ENCODE measurements at places on chromosomes 5 and 9.
A peak's percentile ranks its signal among the peaks of the same experiment; 100 is the strongest.

GRCh38 chr5:150377964-150378694 is 20.6 kb downstream of the TCOF1 start:
- no peak overlapping the region for H3K27ac ChIP-seq
- H3K4me3 ChIP-seq, result no peak overlapping the region
- no peaks in the 10 kb centered on the region for H3K4me1 ChIP-seq
- no peaks in the 10 kb centered on the region for H3K27me3 ChIP-seq
- H3K36me3 ChIP-seq, result peaks cover 100% of the 10 kb centered on the region
- DNase-seq, result no peak

DNA sequence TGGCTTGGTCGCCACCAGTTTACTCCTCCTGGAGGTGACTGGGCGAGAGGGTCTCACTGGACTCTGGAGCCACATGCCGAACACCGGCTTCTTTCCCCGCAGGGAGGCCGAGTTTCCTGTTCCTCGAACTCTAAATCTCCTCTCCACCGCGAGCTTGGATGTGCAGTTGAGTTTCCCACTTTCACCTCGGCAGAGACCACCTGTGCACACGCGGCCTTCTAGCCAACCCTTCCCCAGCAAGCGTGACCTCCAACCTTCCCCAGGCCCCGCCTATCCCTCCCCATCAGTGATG is 380.1 kb downstream of the IRX2 start:
- H3K4me3 ChIP-seq, result no peak overlapping the region
- no peaks in the 10 kb centered on the region for H3K36me3 ChIP-seq
- no peak overlapping the region for H3K27ac ChIP-seq
- DNase-seq, result no peak

DNA sequence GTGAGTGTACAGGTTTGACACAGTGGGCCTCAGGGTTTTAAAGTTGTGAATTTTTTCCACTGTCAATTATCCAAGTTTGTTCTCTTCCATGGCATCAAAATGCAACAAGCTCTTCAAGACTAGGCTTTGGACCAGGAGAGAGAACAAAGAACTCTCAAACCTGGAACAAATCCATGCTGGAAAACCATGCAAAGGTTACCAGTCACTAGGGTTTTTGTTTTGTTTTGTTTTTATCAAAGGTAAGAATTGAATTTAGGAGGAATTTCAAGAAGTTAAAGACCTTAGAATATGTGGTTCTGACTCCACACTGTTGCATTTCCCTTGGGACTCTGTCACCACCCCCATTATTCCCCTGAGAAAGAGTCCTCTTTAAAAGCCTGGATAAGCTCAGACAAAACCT is 191.1 kb upstream of the PIK3R1 start:
- DNase-seq, result no peak
- no peaks in the 10 kb centered on the region for H3K27me3 ChIP-seq
- H3K27ac ChIP-seq, result no peak overlapping the region
- no peaks in the 10 kb centered on the region for H3K36me3 ChIP-seq

DNA sequence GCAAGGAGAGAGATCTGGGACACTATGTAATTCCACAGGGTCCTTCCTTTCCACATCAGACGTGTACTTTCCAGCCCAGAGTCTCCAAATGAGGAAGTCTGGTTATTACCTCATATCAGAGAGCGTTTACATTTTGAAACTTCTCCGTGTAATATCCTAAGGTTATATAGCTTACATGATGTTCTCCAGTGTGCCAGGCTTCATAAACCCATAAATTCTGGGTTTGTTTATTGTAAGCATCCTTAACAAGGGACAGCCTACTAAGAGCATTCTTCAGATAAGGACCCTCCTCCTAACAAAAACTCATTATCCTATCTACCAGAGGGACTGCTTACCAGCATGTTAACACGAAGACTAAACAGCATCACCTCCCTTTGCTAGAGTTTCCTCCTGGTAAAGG is 17.9 kb downstream of the SRFBP1 start:
- no peak for DNase-seq
- H3K36me3 ChIP-seq, result no peaks in the 10 kb centered on the region
- H3K27me3 ChIP-seq, result no peaks in the 10 kb centered on the region
- peaks cover 19% of the 10 kb centered on the region for H3K4me1 ChIP-seq
- no peak overlapping the region for H3K27ac ChIP-seq

- no peaks in the 10 kb centered on the region for H3K36me3 ChIP-seq
- H3K27ac ChIP-seq, result no peak overlapping the region
- no peak for DNase-seq
These were observed 65.9 kb downstream of the NSG2 start for GRCh38 chr5:174111287-174111973.

DNA sequence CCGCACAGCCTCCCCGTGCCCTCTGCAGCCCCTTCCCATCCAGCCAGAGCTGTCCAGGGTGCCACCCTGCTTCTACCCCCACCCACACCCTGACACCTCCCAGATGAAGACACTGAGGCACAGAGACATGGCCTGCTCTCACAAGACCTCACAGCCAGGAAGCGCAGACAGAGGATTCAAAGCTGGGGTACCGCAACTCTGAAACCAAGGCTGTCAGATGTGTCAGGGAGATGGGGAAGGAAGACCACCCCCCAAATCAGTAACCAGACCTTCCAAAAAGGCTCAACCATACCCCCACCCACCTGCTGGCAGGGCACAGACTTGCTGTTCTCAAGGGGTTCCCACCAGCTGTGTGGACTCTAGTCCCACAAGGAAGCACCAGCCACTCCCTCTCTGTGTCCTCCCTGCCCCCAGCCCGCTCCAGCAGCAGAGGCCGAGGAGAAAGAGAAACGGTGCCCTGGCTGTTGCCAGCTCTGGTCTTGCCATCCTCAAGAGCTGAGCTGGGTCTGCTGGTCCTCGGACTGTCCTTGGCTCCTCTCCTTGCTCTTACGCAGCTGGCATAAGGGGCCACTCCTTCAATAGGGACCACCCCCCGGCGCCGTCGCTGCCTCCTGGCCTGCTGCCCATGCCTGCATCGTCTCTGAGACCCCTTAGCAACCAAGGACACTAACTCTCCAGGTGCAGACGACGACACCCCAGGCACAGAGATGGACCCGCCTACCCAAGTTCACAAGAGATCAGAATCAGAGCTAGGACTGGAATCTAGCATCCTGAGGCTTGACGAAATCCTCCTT is 699 bp downstream of the AKNA start:
- peak overlapping the region; percentile 88 for H3K27ac ChIP-seq
- DNase-seq, result peak; percentile 77
- peaks cover 91% of the 10 kb centered on the region for H3K4me1 ChIP-seq
- peak overlapping the region; percentile 52 for H3K4me3 ChIP-seq
- no peaks in the 10 kb centered on the region for H3K36me3 ChIP-seq
- no peaks in the 10 kb centered on the region for H3K27me3 ChIP-seq

DNA sequence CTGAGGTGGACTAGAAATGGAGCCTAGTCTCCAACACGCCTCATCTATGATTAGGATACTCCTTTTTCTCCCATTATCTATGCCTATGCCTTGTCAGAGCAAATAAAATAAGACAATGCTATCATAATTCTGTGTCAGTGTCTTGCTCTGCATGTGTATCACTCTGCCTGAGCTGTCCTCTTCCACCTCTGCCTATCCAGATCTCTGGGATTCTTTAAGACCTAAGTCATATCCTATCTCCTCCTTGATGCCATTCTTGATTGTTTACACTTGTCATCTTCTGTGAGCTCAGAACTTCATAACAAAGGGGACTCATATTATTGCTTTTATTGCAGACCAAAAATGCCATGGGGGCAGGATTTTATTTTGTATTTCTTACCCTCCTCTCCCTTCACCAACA is 351.2 kb upstream of the C9orf72 start:
- DNase-seq, result no peak
- H3K36me3 ChIP-seq, result no peaks in the 10 kb centered on the region
- H3K4me3 ChIP-seq, result no peak overlapping the region

- H3K27ac ChIP-seq, result no peak overlapping the region
- H3K36me3 ChIP-seq, result peaks cover 36% of the 10 kb centered on the region
- no peak overlapping the region for H3K4me3 ChIP-seq
- H3K27me3 ChIP-seq, result no peaks in the 10 kb centered on the region
- no peak for DNase-seq
These were observed 46.0 kb downstream of the CNOT6 start for GRCh38 chr5:180540050-180540694.

- H3K4me1 ChIP-seq, result peaks cover 8% of the 10 kb centered on the region
- no peak overlapping the region for H3K4me3 ChIP-seq
- no peak for DNase-seq
- no peaks in the 10 kb centered on the region for H3K36me3 ChIP-seq
These were observed 19.4 kb downstream of the EFNA5 start for GRCh38 chr5:107651325-107651724.

DNA sequence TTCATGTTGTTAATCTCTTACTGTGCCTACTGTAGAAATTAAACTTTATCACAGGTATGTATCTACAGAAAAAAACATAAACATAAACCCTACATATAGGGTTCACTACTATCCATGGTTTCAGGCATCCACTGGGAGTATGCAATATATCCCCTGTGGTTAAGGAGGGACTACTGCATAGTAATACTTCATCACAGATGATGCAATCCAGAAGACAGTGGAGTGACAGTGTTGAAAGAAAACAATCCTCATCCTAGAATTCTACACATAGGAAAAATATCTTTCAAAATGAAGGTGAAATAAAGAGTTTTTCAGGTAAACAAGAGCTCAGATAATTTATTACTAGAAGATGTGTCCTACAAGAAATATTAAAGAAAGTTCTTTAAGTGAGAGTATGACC is 105.9 kb downstream of the HOMER1 start:
- H3K4me3 ChIP-seq, result no peak overlapping the region
- no peaks in the 10 kb centered on the region for H3K27me3 ChIP-seq
- no peak for DNase-seq
- no peaks in the 10 kb centered on the region for H3K36me3 ChIP-seq
- no peak overlapping the region for H3K27ac ChIP-seq

DNA sequence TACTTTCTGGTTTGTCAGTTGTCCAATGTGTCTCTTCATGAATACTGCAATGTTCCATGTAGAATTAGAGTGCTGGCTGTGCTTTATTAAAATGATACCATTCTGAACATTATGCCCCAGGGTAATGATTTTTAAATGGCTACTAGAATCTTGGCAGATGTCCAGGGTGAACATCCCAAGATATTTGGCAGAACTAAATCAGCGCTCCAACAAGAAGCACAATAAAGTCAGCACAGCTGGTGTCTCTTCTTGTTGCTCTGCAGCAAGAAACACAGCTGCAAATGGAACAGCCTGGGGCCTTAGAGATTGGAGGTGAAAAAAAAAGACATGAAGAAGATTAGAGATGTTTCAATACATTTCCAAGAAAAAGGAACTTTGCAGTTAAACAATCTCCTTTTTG is 248.3 kb downstream of the CDH18 start:
- no peak overlapping the region for H3K4me3 ChIP-seq
- DNase-seq, result no peak
- H3K27me3 ChIP-seq, result no peaks in the 10 kb centered on the region
- H3K4me1 ChIP-seq, result no peaks in the 10 kb centered on the region

- no peak overlapping the region for H3K27ac ChIP-seq
- no peak for DNase-seq
- H3K4me1 ChIP-seq, result no peaks in the 10 kb centered on the region
- no peaks in the 10 kb centered on the region for H3K27me3 ChIP-seq
- no peaks in the 10 kb centered on the region for H3K36me3 ChIP-seq
- H3K4me3 ChIP-seq, result no peak overlapping the region
These were observed 73.2 kb downstream of the FGF1 start for GRCh38 chr5:142612494-142613270.

DNA sequence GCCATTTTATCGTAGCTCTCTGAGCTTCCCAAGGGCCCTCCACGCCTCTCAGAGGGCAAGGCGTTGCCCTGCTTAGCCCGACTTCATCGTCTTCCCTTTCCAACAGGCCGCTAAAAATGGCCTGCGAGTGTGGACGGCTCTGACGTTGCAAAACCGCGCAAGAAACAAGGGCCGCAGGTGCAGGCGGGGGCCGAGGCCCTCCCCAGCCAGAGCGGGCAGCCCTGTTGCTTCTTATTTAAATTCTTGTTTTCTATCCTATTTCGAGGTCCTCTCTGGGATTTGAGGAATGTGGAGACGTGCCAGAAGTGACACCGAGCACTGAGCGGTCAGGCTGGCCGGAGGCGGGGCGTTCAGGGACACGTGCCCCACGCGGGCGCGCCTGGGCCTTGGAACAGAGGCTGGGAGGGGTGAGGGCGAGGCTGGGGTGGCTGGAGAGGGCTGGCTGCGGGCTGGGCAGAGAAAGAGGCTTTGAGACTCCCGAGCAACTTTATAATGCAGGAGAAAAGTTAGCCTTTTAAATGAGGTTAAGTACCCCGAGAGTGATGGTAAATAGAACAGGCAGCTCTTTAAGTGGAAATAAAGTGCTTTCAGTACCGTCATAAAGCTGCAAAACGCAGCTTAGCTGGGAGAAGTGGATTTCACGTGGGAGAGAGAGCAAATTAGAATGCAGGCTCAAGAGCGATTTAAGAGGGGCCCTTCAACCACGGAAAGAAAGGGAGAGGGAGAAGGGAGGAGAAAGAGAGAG is 243.6 kb downstream of the AUH start:
- H3K4me3 ChIP-seq, result peak overlapping the region; percentile 27
- H3K27ac ChIP-seq, result peak overlapping the region; percentile 62
- H3K27me3 ChIP-seq, result no peaks in the 10 kb centered on the region
